Right ventricle myocardium inferior (tissue), 1 donor: ENCODE measurements at places on chromosomes 11 and 22. TPM values are rescaled to one million over a fixed set of nuclear protein-coding genes. Genes with fewer than 3 reads are reported as not detected.
A peak's percentile ranks its signal among the peaks of the same experiment; 100 is the strongest.

The PRDX5 gene
- total RNA-seq = 410 TPM

The OR52I1 gene
- not detected for total RNA-seq

The MUC6 gene
- total RNA-seq = not detected

DNA sequence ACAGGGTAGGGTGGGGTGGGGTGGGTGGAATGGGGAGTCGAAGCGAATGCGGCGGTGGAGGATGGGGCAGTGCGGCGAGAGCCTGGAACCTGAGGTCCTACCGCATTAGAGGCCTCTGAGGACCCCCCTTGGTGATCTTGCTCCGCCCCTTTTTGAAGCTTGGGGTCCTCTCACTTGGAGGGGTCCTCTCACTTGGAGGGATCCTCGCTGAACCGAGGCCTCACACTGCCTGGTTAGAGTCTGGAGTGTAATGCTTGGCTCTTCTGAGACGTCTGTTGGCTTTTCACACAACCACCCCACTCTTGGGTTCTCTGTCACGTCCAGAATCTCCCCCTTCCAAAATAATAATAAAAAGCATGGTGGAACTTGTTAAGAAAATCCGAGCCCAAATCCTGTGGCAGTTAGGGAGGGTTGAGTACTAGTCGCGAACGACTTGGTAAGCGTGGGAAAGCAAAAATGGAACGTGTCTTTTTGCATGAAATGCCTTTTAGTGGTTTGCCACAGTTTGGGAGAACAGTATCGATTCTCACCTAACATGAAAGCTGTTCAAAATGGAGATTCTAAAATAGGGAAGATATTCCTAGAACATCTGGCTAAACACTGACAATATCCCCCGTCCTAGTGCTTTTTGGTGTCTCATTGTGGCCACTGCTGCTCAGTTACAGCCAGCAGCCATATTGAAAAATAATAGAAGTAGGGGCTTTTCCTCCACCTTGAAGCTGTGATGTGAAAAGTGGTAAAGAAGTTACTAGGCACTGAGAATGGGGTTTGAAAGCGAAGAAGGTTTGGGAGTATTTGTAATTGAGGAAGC is 822 bp downstream of the RBX1 start:
- DNase-seq = no peak

GRCh38 chr22:41596776-41597634 is 7.4 kb upstream of the PMM1 start:
- DNase-seq = peak; percentile 77

DNA sequence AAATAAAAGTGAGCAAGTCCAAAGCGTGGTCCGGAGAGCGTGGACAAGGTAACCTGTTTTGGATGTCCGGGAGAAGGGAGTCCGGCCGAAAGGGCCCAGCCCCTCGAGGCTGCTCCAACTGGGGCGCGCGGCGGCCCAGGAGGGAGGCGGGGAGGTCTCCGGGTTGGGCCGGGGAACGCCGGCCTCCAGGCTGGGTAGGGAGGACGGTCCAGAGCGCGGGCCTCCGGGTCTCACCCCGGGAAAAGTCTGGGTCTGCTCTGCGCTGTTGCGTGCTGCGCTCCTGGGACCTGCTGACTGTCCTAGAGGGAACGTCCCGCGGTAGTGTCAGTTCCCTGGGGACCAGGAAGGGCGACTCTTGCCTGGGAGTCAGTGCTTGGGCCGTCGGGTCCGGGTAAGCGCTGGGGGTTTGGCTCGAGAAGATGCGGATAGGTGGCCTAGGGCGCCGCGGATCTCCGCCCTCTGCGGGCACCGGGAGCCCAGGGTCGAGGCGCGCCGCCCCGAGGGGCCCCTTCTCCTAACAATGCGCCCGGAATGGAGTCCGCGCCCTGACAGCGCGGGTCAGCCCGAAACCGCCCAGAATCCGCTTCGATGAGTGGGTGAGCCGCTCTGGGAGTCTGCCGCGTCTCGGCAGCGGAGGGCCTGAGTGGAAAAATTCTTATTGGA is 988 bp upstream of the FLI1 start:
- DNase-seq = peak; percentile 83

DNA sequence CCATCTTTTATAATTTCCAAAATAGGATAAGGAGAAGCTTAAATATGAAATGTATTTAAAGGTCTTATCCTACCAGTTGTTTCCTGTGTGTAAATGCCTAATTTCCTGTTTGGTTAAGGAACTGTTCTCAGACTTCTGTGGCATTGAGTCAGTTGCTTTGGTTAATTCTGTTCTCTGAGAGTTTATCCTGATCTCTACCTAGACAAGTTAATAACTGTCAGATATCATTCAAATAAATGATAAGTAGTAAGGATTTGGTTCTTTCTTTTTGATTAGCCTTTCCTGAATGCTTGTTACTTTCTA is 39.5 kb downstream of the CTNND1 start:
- no peak for DNase-seq

DNA sequence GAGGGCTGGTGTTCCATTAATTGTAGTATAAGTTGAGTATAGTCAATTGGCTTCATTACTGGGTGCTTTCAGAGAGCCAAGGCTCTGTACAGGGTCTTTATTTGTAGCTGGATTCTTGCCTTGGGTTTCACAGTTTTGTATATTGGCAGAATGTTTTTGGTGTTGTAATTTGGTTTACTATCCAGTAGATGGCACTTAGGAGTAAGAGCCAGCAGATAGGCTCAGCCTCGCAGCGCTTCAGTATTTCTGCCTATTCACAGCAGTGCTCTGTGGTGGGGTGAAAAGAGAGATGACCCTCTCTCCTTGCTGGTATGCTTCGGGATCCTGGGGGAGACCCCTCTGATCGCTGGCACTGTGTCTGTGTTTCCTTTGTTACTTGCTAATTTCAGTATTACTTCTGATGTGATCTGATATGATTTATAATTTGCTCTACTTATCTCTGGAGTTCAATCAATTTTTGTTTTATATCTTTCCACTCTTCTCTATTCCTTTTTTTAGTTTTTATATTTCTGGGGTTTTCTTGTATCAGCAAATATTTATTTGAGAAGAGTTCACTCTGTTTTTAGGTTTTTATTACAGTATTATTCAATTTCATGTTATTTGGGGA is 52.2 kb downstream of the ANO5 start:
- DNase-seq = peak; percentile 60

The DCHS1 gene
- 10.7 TPM for total RNA-seq

- DNase-seq = no peak
Measured at GRCh38 chr22:17890245-17890671, 116.0 kb upstream of the BID start.
